Lower lobe of right lung (tissue), 2 donors: ENCODE measurements at places on chromosomes 6 and 20.

- peak; percentile 64 for DNase-seq
Measured at GRCh38 chr6:87968435-87969278, 79.0 kb upstream of the SPACA1 start.

DNA sequence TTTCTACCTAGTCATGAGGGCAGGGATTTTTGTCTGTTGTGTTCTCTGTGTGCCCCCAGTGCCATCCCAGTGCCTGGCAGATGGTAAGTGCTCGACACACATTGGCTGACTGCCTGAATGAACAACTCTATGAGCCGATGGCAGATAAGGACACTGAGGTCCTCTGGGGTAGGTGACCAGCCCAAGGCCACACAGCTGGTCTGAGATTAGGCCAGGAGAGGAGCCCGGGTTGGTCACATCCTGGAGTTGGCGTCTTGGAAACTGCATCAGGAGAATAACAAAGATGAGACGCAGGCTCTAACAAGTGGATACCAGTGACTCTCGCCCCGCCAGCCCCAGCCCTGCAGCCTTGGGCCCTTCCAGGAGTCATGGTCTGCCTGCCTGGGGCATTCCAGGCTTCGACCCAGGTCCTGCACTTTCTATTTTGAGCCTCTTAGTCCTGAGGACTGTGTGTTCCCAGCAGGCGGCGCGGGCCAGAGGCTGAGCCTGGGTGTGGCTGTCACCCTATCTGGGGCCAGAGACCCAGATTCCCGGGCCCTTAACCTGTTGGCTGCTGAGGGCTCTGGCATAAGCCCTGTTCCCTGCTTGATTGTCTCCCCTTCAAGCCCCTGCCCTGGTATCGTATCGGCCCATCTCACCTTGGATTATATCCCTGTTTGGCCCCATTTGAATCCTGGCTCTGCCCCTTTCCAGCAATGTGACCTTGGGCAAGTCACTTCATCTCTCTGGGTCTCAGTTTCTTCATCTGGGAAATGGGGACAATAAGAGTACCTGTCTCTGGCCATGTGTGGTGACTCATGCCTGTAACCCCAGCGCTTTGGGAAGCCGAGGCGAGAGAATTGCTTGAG lies 88.3 kb downstream of the CEBPB start:
- DNase-seq = peak; percentile 91

DNA sequence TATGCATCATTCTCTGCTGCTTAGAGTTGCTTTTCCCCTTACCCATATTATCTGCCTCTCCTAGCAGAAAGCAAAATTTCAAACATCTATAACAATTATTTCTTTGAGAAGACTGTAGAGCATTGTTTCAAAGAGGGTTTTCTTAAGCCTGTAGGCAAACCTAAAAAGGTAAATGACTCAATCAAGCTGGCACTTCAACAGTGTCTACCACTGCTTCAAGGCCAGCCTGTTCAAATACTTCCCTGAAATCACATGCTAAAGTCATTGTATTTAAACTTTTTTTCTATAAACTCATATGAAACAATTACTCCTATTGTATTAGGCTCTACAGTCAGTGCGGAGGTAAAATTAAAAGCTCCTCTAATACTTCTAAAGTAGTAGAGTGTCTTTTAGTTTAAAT lies 87.1 kb downstream of the OGFRL1 start:
- no peak for DNase-seq

GRCh38 chr6:136820561-136820960 lies 1.8 kb upstream of the PEX7 start:
- DNase-seq = no peak

DNA sequence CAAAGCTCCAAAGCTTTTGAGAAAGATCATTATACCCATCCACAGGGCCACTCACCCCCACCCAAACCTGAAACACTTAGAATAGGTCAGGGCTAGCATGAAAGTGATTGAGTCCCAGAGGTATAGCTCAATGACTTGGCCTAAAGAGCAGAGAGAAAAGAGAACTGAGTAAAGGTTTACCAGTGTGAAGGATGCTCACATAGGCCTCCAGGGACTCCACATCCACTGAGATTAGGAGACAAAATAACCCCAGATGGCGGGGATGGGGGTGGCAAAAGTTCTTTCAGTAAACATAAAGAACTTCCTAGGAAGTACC lies 12.2 kb downstream of the SAYSD1 start:
- DNase-seq = no peak

- DNase-seq = no peak
Measured at GRCh38 chr6:49915035-49915434, 48.7 kb upstream of the CRISP1 start.

DNA sequence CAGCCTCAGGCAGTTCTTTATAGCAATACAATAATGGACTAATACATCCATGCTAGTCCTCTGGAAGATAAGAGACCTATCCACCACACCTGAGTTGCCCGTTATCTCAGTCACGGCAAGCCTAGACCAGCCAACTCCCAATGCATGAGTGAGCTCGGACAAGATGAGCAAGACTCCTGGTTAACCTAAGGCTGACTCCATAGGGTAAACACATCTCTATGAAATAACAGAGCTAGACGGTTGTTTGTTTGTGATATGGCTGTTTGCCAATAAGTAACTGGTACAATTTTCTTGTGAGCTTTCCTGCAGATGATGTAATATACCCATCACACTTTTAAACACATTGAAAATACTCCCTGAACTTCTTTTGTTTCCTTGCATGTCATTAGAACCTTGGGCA lies 70.6 kb upstream of the PHACTR1 start:
- no peak for DNase-seq

DNA sequence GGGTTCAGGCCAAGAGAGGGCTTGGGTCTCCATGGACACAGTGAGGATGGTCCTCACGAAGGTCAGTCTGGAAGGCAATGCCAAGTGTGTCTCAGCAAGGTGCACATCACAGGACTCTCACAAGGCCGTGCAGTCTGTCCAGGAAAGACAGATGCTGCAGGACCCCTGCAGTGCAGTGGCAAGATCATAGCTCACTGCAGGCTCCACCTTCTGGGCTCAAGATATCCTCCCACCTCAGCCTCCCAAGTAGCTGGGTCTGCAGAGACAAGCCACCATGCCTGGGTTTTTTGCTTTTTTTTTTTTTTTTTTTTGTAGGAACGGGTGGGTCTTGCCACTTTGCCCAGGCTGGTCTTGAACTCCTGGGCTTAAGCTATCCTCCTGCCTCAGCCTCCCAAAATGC lies 26.4 kb downstream of the ZMYND8 start:
- DNase-seq = no peak

GRCh38 chr6:11689847-11690246 lies 88.8 kb downstream of the ADTRP start:
- no peak for DNase-seq

- DNase-seq = no peak
Measured at GRCh38 chr6:48027704-48028435, 83.1 kb downstream of the PTCHD4 start.

DNA sequence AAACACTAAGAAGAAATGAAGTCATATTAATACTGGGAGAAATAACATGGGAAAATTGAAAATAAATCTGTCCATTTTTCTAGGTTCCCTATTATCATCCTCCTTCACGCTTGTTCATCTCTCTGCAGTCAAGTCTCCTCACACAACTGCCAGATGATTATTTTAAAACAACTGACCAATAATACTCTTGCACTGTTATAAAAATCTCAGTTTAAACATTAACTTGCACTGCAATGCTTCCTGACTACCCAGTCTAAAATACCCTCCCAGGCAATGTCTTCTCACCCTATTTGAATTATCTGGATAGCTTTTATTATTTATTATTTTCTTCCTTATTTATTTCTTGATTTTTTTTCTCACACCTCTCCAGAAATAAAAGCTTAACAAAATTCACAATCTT lies 5.7 kb downstream of the EYS start:
- no peak for DNase-seq
